CD8-positive, alpha-beta memory T cell (primary cell): ENCODE measurements at places on chromosomes 5 and 9. TPM values are rescaled to one million over a fixed set of nuclear protein-coding genes. Genes with fewer than 3 reads are reported as not detected.

Gene STING1
- 107 TPM for total RNA-seq

Gene IL3
- 69.7 TPM for total RNA-seq

Gene IL13
- total RNA-seq = 65.3 TPM

Gene FOXD4L4
- total RNA-seq = 0.15 TPM

Gene PCDHB16
- total RNA-seq = not detected

Gene FBP1
- total RNA-seq = 0.55 TPM

Gene KCTD16
- total RNA-seq = 0.09 TPM

Gene TNFSF15
- total RNA-seq = 0.20 TPM

Gene GABRA6
- total RNA-seq = not detected

Gene PDE8B
- not detected for total RNA-seq
